ENCODE measurements at places on chromosomes 3 and 15. TPM values are rescaled to one million over a fixed set of nuclear protein-coding genes. Genes with fewer than 3 reads are reported as not detected.
A peak's percentile ranks its signal among the peaks of the same experiment; 100 is the strongest.

Gene MOBP
- total RNA-seq: not detected

Gene PP2D1
- total RNA-seq: not detected

Gene ITIH4
- 16.5 TPM for total RNA-seq

Gene FILIP1L
- 0.08 TPM for total RNA-seq

Gene ACTRT3
- total RNA-seq: 2.1 TPM

Gene ZDHHC19
- not detected for total RNA-seq

Gene PRKCD
- total RNA-seq: 3.4 TPM

Gene SCN11A
- 0.09 TPM for total RNA-seq

Gene TF
- 0.93 TPM for total RNA-seq

Gene GPR62
- total RNA-seq: not detected

DNA sequence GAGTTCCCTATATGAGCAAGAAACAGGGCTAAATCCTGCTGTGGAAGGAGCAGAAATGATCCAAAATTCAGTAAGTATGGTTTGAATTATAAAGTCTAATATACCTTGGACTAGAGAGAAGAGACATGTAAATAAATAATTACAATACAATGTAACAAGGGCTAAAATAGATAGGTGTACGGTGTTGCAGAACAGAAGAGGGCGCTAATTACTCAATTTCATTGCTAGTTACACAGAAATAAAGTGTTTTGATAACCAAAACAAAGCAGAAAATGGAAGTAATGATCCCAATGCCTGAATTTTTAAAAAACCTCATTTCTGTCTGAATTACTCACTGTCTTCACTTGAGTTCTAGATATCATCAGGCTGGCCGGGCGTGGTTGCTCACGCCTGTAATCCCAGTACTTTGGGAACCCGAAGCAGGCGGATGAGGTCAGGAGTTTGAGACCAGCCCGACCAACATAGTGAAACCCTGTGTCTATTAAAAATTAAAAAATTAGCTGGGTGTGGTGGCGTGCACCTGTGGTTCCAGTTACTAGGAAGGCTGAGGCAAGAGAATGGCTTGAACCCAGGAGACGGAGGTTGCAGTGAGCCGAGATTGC lies 8.3 kb upstream of the PLCH1 start:
- DNase-seq: no peak

DNA sequence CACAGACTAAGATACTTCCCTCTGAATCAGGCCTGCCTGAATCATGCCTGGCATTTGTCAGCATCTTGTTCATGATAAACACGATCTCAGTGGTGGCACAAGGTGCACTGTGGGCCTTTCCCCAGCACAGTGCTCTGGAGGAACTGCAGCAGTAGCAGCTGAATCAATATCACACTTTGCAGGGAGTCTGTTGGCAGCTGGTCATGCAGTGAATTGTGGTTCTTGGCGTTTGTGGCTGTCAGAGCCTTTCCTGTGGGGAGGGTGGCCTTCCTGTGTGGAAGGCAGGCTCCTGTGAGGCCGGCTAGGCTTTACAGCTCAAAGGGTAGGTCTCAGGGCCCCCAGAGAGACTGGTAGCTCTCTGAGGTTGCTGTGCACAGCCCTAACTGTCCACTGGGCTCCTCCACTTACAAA lies 54.4 kb upstream of the TLE3 start:
- no peak for DNase-seq

- DNase-seq: no peak
These were observed 160.7 kb downstream of the SQOR start for GRCh38 chr15:45795440-45796069.

GRCh38 chr15:57146506-57147201 lies 228.2 kb downstream of the TCF12 start:
- DNase-seq: no peak

DNA sequence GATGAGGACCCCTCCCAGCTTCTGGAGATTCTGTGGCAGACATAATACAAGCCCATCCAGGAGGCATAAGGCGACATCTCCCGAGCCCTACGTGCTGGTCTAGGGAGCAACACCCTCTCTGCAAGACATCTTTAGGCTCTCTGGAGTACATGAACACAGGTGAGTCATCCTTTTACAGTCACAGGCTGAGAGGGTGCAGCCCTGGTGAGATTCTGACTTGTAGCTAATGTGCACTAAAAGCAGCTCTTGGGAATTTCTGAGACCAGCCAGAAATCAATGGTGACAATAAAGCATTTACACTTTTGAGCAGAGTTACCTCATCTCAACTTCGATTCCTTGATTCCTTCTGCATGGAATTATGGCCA lies 131.1 kb downstream of the XXYLT1 start:
- DNase-seq: no peak

- no peak for DNase-seq
These were observed 186.7 kb downstream of the NFKBIZ start for GRCh38 chr3:102036017-102036416.

GRCh38 chr3:119360736-119361462 lies 66.7 kb downstream of the ARHGAP31 start:
- no peak for DNase-seq

- DNase-seq: no peak
These were observed 2.8 kb downstream of the MRAS start for GRCh38 chr3:138351151-138351550.

- DNase-seq: no peak
These were observed 92.4 kb upstream of the HES1 start for GRCh38 chr3:194043516-194043915.

DNA sequence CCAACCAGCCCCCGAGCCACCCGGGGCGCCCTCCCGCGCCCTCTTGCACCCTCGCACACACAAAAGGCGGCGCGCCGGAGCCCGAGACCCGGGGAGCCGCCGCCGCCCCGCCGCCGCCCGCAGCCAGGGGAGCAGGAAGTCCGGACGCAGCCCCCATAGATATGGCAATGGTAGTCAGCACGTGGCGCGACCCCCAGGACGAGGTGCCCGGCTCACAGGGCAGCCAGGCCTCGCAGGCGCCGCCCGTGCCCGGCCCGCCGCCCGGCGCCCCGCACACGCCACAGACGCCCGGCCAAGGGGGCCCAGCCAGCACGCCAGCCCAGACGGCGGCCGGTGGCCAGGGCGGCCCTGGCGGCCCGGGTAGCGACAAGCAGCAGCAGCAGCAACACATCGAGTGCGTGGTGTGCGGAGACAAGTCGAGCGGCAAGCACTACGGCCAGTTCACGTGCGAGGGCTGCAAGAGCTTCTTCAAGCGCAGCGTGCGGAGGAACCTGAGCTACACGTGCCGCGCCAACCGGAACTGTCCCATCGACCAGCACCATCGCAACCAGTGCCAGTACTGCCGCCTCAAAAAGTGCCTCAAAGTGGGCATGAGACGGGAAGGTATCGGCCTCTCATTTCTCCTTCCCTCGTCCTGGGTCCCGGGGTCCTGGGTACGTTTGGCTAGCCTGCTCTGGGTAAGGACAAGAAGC lies 1.6 kb downstream of the NR2F2 start:
- DNase-seq: no peak

- DNase-seq: no peak
These were observed 125.7 kb downstream of the EEFSEC start for GRCh38 chr3:128278761-128279600.

DNA sequence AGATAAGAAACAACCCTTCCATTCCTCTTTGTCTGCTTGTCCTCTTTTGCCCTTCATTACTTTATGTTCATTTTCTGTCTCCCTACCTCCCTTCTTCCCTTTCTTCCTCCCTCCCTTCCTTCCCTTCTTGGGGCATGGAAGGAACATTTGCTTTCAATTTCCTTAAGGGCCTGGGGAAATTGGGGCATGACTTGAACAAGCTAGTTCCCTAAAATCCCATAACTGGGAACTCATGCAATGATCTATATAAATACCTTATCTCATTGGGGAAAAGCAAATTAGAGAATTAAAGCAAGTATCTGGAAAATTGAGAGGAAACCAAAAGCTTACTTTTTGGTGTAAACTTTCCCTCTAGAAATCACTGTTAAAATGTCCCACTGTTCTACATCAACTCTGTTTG lies 35.7 kb downstream of the BOC start:
- no peak for DNase-seq

DNA sequence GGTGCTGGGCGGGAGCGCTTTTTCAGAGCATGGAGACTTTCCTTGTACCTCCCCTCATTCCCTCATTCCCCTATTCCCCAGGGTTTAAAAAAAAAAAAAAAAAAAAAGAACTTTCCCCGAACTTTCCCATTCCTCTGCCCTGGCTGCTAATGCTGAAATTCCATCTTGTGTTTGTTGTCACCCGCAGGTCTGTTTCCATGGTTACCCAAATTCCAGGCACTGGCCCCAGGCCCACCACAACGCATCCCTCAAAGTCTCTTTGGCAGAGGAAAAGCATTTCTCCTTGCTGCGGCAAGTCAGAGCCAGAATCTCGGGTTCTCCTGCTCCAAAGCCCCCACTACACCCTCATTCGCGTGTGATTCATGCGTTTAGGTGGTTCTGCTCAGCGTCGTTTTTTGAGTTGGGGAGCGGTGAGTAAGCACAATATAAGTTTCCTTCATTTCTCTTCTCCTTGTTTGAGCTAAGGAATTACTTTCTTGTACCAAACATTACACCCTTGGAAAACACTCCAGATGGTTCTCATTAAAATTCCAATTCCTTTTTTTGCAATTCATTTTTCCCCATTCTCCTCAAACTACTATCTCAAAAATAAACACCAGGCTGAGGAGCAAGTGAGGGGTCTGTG lies 21.6 kb downstream of the ANAPC13 start:
- DNase-seq: no peak

- DNase-seq: no peak
These were observed 91.1 kb upstream of the MRPS22 start for GRCh38 chr3:139252719-139253118.

- no peak for DNase-seq
These were observed 680 bp downstream of the IFT122 start for GRCh38 chr3:129440618-129441190.

DNA sequence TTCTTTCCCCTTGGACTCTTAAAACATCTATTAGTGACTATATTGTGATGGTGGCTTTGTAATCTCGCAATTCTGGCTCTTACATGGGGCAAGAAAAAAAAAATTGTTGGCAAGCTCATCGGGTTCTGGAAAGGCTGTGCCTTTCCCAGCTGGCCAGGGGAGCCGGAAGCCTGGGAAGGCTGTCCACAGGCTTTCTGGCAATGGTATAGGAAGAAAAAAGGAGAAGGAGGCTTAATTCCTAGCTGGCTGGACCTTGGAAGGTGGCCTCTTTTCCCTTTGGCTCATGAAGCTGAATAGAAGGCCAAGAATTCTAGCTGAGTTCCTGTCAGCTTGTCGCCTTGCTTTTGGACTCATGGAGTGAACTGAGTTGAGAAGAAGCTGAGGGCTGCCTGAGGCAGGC lies 243.5 kb upstream of the SEMA6D start:
- no peak for DNase-seq

DNA sequence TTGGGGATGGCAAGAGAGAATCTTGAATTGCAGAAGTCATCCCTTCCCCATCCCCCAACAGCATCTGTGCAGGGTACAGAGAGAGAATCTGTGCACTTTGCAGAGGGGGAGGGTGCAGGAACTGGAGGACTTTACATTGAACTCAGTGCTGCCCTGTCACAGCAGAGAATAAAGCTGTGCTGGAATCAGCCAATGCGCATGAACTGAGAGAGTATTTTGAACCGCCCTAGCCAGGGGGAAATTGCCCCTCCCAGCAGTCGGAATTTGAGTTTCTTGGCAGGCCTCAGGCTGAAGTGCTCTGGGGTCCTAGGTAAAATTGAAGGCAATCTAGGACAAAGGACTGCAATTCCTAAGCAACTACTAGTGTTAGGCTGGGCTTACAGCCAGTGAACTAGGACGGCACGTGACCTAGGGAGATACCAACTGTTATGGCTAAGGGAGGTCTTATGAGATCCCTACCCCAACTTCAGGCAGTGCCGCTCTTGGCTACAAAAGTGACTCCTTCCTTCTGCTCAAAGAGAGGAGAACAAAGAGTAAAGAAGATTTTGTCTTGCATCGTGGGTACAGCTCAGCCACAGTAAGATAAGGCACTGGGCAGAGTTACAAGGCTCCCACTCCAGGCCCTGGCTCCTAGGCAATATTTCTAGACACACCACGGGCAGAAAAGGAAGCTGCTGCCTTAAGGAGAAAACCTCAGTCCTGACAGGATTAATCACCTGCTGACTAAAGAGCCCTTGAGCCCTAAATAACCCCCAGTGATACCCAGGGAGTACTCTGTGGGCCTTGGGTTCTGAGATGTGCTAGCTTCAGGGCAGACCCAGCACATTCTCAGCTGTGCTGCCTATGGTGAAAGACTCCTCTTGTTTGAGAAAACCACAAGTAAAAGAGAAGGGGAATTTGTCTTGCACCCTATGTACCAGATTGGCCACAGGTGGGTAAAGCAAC lies 300.5 kb upstream of the ALCAM start:
- no peak for DNase-seq

GRCh38 chr3:23405081-23405480 lies 202.0 kb downstream of the UBE2E2 start:
- no peak for DNase-seq

- DNase-seq: no peak
These were observed 17.1 kb downstream of the VILL start for GRCh38 chr3:38007754-38008090.

GRCh38 chr15:84570164-84570735 lies 30.6 kb upstream of the ZSCAN2 start:
- peak; percentile 60 for DNase-seq

DNA sequence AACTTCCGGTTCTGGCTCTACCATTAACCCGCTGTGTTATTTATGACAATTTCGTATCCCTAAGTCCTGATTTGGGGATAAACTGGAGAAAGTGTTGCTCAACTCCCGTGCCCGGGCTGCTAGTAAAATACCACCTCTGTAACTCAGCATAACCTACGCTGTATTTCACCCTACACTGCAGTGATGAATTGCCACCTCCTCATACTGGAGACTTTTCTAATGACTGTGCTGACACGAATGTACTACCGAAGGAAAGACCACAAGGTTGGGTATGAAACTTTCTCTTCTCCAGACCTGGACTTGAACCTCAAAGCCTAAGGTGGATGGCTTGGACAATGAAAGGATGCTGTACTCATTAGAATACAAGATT lies 16.5 kb downstream of the SLC51A start:
- no peak for DNase-seq

- DNase-seq: peak; percentile 80
These were observed at the start of gene WDR76 for GRCh38 chr15:43826508-43827341. WDR76 (plus strand) TSS chr15:43827002; CDS start chr15:43827033, 31 bp downstream.

DNA sequence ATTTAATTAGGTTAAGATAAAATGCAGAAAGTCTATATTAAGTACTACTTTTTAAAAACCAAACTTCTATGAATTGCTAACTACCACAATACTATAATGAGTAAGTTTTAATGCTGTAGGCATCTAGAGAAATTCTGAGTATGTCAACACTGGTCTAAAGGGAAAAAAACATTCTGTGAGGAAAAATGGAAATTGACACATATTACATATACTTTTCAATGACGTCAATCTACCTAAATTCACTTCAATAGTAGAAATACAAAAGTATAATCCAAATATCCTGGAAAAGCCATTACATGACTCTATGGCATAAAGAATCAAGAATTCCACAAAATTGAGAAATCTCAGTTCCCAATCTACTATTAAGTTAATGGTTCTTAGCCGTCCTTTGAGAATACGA lies 2.2 kb downstream of the SECISBP2L start:
- no peak for DNase-seq

All from activated naive CD4-positive, alpha-beta T cell treated with anti-CD3 and anti-CD28 coated beads, Interleukin-2, amount 50 U/mL, for 72 hours (primary cell).